ENCODE measurements at places on chromosomes 2 and 18. TPM values are rescaled to one million over a fixed set of nuclear protein-coding genes. Genes with fewer than 3 reads are reported as not detected.

- DNase-seq, result no peak
These were observed 75.2 kb downstream of the MAP2 start for GRCh38 chr2:209499069-209499468.

DNA sequence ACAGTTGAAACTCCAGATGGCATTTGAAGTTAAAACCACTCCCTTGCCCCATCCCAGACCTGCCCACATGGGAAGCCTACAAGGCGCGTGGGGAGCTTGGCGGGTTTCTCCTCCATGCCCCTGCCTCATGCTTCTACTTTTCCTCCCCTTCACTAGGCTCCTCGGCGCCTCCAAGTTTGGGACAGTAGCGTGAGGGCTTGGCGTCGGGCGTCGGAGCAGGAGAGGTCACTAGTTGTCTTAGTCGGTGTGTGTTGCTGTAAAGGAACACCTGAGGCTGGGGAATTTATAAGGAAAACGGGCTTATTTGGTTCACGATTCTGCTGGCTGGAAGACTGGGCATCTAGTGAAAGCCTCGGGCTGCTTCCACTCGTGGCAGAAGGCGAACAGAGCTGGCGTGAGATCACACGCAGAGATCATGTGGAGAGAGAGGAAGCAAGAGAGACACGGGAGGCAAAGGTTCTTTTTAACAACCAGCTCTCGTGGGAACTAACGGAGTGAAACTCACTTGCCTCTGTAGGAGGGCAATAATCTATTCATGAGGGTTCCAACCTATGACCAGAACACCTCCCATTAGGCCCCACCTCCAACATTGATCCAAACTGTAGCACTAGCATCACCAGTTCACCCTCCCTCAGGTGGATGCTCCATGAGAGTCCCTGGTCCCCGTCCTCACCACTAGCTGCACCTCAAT is 25.3 kb downstream of the ITM2C start:
- no peak for DNase-seq

GRCh38 chr2:110770959-110771431 is 38.6 kb downstream of the ACOXL start:
- DNase-seq, result no peak

- DNase-seq, result no peak
These were observed 170.0 kb upstream of the KLHL29 start for GRCh38 chr2:23215016-23215415.

- no peak for DNase-seq
These were observed 40.0 kb downstream of the TEX44 start for GRCh38 chr2:231632559-231633142.

- peak; percentile 42 for DNase-seq
These were observed 297.9 kb downstream of the NDUFA10 start for GRCh38 chr2:239727182-239727775.

GRCh38 chr18:42414756-42415454 is 459.9 kb downstream of the PIK3C3 start:
- DNase-seq, result no peak

DNA sequence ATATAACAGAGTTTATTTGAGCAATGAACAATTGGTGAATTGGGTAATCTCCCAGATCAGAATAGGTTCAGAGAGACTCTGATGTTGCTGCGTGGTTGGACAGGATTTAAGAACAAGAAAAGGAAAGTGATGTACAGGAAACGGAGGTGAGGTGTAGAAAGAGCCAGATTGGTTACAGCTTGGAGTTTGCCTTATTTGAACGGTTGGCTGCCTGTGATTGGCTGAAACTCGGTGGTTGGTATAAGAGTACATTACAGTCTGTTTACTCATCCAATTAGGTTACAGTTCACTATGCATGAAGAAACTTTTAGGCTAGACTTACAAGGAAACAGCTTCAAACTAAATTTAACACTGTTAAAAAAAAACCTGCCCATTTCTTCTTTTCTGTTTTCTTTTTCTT is 68.0 kb upstream of the CABLES1 start:
- no peak for DNase-seq

GRCh38 chr2:49053156-49053555 is 101.2 kb downstream of the FSHR start:
- no peak for DNase-seq

DNA sequence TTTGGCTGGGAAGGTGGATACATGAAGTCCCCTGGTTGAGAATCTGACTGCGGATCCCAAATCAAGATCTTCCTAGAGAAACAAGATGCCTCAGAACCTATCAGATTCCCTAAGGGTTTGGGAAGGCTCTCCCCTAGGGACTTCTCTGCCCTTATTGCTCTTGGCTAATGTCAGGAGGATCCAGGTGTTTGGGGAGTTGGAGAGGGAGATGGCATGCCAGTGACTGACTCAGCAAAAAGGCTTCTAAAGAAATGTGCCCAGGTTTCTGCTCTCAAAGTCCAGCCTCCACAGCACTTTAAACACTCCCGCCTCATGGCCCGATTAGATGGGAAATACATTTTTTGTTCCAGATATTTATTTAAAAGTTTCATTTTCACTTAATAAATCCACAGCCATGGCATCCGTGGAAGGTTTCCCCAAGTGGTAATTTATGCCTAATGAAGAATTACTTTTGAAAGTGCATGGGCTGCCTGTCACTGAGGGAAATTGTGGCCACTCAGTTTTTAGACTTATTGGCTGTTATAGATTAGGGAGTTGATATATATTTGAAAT is 156.4 kb downstream of the OSR1 start:
- no peak for DNase-seq

DNA sequence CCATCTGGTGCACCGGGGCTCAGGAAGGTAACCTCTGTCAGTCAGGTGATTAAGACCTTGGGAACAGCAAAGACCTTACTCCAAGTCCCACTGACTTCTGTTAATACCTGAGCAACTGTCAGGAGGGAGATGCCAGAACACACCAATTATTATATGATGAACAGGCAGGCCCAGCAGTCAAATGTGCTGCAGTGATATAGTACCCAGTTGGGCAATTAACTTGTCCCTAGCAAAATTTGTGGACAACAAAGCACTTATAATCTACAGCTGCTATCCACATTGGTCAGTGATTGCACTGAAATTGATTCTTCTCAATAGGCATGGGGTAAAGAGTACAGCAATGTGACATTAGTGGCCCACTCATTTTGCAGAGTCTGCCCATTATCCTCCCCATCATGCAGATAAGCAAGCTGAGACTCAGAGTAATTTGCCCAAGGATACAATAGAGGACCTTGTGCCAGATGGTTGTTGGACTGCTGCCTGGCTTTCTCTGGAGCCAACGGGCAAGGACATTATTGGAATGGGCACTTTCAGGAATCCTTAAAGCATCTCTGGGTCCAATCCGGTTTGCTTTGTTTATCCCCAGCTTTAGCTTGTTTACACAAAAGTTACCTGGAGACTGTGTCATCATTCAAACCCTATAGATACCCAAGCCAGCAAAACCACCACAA is 147.6 kb downstream of the CCBE1 start:
- DNase-seq, result no peak

DNA sequence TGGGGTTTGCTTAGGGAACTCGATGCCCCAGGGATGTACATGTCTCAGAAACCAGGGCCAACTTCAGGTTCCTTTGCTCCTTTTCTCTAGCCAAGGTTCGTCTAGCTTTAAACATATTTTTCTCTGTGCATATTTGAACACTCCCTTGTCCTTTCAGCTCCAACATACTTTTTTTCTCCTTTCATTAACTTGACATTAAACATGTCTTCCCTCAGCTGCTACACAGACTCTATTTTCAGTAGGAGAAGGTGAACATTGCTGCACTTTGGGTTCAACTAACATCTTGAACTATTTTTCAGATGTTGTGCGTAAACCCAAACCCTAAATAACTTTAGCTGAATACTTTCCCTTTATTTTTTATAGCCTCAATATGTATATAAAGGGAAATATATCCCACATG is 212.9 kb downstream of the MTX2 start:
- no peak for DNase-seq

- no peak for DNase-seq
These were observed 129.1 kb downstream of the ARHGAP15 start for GRCh38 chr2:143258126-143258892.

GRCh38 chr2:7744827-7745226 is 827.6 kb downstream of the RNF144A start:
- DNase-seq, result no peak

TNS1 gene
- total RNA-seq, result 86.7 TPM

TWIST2 gene
- not detected for total RNA-seq

NPHP1 gene
- total RNA-seq, result 1.9 TPM

ANTXR1 gene
- 3.0 TPM for total RNA-seq

KCNJ3 gene
- total RNA-seq, result 1.5 TPM

RESP18 gene
- not detected for total RNA-seq

ASAP2 gene
- 2.4 TPM for total RNA-seq

All from right lobe of liver (tissue), 6 donors.